ENCODE measurements at places on chromosomes 3 and 15.

DNA sequence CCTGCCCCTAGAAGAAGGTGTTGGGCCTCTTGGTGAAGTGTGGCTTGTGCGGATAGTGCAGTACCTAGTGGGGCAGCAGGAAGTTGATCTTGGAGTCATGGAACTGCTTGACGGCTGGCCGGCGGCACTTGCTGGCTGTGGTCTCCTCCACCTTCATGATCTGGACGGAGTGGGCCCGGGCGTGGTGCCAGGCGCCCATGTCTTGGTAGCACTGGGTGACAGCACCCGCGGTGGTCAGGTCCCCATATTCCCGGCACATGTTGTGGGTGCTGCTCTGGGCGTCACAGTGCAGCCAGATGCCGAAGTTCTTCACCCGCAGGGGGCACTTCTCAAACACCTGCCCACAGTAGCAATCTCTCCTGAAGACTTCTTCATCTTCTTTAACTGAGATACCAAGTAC lies 30.7 kb downstream of the EXOG start:
- DNase-seq: no peak

DNA sequence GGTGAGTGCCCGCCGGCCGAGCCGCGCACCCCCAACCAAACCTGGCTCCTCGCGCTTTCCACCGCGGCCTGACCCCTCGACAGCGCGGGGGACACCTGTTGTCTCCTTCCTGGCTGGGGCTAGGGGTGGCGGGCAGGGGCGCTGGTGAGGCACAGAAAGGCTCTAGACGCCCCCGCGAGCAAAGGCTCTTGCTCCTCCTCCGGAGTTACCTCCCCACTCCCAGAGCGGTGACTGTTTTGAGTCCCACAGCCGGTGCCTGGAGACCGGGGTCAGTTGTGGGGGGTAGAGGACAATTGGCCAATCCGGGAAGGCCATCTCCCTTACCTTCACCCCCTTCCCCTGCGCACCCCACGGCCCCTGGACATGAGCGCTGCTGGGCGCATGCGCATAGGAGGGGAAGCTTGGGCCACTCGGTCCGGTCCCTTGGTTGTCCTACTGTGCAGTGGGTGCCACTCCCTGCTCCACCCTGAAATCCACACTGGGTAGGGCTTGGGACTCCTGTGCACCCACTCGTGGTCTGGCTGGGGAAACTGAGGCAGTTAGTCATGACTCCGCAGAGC lies 554 bp downstream of the CHST13 start:
- DNase-seq: no peak

DNA sequence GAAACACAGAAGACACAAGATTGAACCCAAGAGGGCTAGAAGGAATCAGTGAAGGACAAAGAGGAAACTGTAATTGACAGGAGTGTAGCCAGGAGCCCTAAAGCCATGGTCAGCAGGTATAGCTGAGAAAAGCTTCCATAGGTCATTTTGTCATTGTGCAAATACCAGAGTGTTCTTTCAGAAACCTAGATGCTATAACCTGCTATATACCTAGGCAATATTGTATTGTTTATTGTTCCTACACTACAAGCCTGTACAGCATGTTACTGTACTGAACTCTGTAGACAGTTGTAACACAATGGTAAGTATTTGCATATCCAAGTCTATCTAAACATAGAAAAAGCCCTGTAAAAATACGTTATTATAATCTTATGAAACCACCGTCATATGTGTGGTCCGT lies 119.3 kb upstream of the LRRFIP2 start:
- no peak for DNase-seq

GRCh38 chr15:44144184-44144583 lies 50.9 kb downstream of the FRMD5 start:
- DNase-seq: no peak

- DNase-seq: no peak
These were observed 40.1 kb downstream of the OXSR1 start for GRCh38 chr3:38205472-38205805.

DNA sequence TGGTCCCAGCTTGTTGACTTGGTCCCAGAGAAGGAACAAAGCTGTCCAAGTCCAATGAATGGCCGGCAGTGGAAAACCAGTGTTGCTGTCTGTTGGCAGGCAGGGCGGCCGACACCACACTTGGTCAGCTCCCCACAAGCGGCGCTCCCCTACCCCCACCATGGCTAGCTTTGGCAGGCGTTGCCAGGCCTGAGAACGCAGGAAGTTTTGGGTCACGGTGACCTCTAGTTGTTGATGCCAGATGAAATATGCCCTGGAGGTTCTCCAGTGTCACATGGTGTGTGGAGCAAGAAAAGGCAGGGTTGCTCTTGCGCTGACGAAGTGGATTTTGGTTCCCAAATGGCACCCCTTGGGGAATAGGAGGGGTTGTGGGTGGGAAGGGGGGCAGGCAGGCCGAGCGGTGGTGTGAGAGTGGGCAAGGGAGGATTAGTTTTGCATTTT lies 72.7 kb upstream of the TPRG1 start:
- DNase-seq: no peak

DNA sequence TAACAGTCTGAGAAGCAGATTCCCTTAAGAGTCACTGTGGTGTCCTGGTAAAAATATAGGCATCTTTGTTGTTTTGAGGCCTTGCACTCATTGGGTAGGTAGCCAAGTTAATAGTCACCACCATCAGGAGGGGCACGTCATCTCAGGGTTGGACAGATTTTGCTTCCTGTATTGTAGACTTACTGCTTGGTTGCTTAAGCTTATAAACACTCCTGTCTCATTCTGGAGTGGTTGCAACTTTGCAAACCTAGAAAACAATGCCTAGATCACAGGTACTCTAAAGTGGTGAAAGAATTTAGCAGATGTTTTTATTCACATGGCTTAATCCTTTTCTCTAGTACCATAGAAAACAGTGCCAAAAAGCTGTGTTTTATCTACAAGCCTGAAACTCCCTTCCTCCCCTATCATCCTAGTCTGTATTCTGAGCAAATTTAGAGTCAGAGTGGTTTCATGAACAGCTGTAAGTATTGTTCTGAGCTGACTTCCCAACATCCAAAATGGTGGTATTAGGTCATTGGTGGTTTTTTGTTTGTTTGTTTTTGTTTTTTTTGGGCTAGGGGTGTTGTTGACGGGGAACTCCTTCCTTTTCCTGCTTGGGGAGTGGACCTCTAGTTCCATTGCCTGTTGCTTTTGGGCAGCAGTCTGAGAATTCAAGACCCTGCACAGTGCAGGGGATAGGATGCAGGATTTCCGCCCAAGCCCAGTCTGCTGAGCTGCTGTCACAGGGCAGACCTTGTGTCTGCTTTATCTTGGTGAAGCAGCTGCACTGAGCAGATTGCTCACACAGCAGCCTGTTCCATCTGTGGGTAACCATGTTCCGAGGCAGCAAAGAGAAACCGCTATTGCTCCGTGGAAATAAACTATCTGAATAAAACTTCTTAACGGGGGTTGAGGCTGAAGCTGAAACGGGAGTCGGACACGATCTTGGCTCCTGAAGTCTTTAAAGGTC lies 202.0 kb downstream of the AKAP13 start:
- no peak for DNase-seq

- DNase-seq: peak; percentile 10
These were observed 516.2 kb downstream of the OCA2 start for GRCh38 chr15:27582726-27583410.

GRCh38 chr3:73280746-73281145 lies 219.3 kb downstream of the EBLN2 start:
- DNase-seq: no peak

- DNase-seq: no peak
These were observed 2.7 kb upstream of the BAHD1 start for GRCh38 chr15:40437752-40438687.

DNA sequence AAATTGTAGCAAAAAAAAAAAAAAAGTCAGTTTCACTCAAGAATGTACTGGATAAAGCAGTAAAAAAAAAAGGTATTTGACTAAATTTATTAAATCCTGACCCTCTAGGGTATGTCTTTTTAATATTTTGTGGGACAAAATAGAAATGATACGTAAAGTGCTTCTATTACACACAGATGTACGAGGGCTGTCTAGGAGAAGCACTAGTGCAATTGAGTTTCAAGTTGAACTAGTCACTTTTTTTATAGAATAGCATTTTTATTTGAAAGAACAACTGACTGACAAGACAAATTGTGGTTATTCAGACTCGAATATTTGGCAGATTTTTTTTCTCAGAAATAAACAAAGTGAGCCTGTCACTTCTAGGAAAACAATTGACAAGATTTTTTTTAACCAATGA lies 49.0 kb downstream of the CCDC54 start:
- no peak for DNase-seq

DNA sequence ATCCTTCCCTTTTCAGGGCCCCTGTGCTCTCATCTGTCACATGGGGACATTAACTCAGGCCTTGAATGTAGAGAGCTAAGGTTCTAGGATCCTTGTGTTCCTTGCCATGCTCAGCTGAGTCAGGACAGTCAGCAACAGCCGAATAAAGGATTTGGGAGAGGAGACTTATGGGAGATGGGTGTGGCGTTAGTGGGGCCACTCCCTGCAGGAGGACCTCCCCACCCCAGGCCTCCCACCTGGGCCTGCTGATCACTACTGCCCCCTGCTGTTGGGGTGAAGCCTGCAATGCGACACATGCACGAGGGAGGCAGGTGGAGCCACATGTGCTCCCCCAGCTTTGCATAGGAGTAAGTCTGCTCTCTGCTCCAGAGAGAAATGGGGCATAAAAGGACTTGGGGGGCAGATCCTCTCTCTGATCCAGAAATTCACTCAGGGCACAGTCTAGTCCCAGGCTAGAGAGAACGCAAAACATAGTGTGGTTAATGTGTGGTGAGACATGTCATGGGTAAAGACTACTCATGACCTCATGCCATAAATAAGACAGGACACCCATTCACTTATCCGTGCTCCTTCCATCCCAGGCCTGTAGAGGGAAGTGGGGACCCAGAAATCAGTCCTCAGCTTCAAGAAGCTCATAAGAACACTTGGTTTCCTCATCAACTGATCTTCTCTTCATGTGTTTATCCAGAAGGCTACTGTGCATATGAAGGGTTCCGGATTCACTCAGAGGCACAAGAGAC lies 19.4 kb downstream of the RBP1 start:
- DNase-seq: no peak

All from non-pigmented ciliary epithelial cell (primary cell).